ENCODE measurements at places on chromosomes 7 and 10.
A peak's percentile ranks its signal among the peaks of the same experiment; 100 is the strongest.

GRCh38 chr10:34313888-34314287 is 501.2 kb downstream of the PARD3 start:
- no peak for DNase-seq

- DNase-seq, result no peak
These were observed 216.1 kb downstream of the CCDC3 start for GRCh38 chr10:12785415-12785831.

- no peak for DNase-seq
These were observed 268.2 kb downstream of the PTEN start for GRCh38 chr10:88131511-88132139.

DNA sequence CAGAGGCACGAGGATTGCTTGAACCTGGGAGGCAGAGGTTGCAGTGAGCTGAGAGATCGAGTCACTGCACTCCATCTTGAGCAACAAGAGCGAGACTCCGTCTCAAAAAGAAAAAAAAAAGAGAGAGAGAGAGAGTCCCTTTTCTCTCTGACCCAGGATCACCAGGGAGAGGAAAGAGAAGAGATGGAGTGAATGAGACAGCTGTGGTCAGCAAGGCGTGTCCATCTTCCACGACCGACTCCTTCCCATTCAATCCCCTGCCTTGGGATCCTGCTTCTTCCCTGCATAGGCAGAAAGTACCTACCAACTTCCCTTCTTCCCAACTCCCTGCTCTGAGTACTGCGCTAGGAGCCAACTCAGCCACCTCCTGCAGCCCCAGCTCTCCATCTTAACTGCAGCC is 5.2 kb upstream of the ZAN start:
- no peak for DNase-seq

GRCh38 chr10:118572256-118573041 is 23.0 kb downstream of the PRLHR start:
- no peak for DNase-seq

- no peak for DNase-seq
These were observed 201.6 kb upstream of the KLF6 start for GRCh38 chr10:3986493-3987142.

DNA sequence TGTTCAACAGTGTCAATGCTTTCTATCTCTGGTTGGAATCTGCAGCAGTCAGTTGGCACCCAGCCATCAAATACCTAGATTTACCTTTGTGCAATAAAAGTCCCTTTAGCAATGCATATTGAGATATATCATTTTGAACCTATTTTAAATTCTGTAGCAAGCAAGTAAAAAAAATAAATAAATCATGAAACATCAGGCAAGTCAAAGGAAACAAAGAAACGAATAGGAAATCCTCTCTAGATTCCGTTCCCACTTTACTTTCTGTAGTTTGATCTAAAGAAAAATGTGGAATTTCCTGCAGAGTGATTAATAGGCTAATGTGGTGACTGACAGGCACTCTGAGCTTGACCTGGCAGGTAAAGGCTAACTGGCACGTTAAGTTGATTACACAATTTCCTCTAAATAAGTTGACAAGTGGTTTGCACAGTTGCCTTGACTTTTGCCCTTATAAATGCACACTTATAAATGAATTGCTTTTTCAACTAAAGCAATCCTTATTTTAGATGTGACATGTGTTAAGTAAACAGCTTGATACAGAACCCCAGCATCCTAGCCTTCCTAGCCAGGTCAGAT is 208.1 kb upstream of the TCF7L2 start:
- DNase-seq, result peak; percentile 35

DNA sequence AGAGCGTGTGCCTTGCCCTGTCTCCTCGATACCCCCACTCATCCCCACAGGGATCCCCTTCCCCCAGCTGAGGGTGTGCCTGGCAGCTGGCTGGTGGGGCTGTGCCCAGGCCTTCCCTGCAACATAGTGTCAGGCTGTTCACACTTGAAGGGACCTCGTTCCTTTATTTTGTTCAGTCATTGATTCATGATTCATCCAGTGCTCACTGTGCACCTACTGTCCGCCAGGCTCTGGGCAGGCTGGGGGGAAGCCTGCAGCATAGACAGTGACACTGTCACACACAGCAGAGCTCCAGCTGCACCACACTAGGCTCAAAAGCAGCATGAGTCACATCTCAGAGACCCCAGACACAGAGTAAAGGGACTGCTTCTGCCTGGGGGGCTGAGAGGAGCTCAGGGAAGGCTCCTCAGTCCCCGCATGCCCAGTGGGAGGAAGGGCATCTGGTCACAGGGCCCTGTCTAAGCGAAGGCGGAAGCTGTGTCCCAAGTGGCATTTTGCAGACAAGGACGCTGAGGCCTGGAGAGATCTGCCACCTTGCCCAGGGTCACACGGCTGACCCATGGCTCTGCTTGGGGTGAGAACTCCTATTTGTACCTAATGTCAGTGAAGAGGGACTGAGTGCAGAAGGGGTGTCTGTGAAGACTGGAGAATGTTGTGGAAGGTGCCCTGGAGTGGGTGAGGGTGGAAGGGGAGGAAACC is 27.9 kb downstream of the CDH23 start:
- DNase-seq, result no peak

- no peak for DNase-seq
These were observed 1.7 kb upstream of the POU6F2 start for GRCh38 chr7:38975944-38976392.

GRCh38 chr10:130369645-130370381 is 233.6 kb downstream of the GLRX3 start:
- no peak for DNase-seq

- DNase-seq, result no peak
These were observed 76.7 kb downstream of the VWA2 start for GRCh38 chr10:114315566-114316420.

GRCh38 chr7:27351137-27351536 is 108.5 kb downstream of the EVX1 start:
- DNase-seq, result no peak

- DNase-seq, result no peak
These were observed 59.9 kb downstream of the PON1 start for GRCh38 chr7:95264363-95264891.

GRCh38 chr7:126570845-126571244 is 681.9 kb downstream of the GRM8 start:
- no peak for DNase-seq

DNA sequence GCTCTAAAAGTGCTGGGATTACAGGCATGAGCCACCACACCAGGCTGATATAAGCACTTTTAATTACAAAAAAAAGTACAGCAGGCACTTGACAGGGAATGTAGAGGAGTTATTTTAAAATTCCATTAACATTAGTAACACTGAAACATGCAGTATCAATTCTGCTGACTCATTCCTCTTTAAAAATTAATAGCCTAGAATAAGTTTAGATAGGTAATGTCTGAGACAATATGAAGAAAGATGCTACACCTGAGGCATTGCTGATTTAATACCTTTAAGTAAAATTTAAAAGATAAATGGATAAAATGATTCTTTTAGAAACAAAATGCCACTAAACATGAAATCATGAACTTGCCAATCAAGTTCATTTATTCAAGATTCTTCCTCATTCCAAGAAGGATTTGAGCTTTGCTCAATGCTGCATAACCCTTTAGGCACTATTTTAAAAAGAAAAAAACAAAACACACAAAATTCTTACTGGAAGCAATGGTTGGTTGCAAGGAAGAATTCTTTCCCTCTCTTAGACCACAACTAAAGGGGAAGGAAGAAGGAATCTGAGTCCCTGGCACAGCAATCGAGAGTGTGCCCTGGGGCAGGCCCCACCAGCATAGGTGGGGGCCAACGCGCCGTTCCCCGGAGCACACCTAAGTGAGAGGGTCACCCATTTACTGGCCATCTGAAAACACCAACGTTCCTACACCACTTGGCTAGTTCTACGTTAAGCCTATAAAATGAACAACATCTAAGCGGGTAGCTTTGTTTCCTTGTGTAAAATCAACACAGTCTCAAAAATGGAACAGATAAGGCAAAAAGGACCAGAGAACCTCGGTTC is 26.6 kb downstream of the ESYT2 start:
- peak; percentile 52 for DNase-seq
